ENCODE measurements at places on chromosomes 4 and X.
A peak's percentile ranks its signal among the peaks of the same experiment; 100 is the strongest.

DNA sequence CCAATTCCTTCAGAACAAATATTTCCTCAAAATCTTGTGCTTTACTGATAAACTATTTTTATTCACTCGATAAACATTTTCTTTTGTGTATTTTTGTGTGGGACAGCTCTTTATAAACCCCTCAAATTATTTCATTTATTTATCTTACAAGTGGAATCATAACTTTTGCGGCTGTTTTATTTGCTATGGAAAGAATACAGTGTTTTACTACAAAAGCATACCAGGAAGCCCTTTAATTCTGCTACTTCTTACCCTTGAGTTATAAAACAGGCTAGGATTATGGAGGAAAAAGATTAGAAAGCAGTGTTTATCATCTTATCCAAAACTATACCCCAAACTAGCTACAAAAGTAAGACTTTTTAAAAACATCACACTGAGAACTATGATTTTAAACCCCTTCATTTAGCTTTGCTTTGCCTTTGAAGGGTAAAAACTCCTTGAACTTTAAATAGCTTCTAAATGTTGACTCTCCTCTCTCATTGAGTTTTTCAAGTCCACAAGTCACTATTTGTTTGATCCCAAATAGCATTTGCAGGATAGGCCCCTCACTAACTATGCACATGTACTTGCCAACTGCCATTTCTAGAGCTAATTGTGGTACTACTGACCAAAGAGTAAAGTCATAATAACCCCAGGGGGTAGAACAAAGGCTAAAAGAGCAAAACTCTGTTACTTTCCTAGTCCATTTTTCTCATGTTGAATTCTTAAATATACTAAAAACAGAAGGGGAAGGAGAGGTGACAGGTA lies 45.8 kb upstream of the SGMS2 start:
- DNase-seq = no peak

GRCh38 chr4:168540086-168540485 lies 43.2 kb downstream of the PALLD start:
- DNase-seq = no peak

DNA sequence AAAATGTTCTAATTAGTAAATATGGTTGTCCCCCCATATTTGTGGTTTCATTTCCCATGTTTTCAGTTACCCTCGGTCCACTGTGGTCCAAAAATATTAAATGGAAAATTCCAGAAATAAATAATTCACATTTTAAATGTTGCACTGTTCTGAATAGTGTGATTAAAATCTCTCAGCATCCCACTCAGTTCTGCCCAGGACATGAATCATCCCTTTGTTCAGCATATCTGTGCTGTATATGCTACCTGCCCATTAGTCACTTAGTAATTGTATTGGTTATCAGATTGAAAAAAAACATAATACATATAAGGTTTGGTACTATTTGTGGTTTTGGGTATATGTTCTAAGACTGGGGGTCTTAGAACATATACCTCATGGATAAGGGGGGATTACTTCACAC lies 55.1 kb upstream of the NXF3 start:
- DNase-seq = no peak

- peak; percentile 4 for DNase-seq
Measured at GRCh38 chrX:63784902-63785707, at the start of gene ARHGEF9. Gene ARHGEF9, minus strand, starts transcription at chrX:63785214. Its CDS starts 69 bp downstream, at chrX:63785145.

DNA sequence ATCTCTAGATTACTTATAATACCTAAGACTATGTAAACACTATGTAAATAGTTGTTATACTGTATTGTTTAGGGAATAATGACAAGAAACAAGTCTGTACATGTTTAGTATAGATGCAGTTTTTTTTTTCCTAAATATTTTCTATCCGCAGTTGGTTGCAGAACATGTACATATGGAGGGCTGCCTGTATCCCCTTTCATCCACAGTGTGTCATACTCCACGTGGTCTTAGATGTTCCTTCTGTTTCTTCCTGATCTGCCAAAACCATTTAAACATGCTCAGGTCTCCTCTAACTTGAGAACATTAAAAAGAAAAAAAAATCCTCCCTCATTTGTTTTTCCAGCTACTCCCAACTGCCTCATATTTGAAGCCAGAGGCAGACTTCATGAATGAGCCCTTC lies 14.0 kb downstream of the OCIAD1 start:
- DNase-seq = no peak

GRCh38 chrX:38870361-38870895 lies 69.2 kb downstream of the MID1IP1 start:
- no peak for DNase-seq

- DNase-seq = no peak
Measured at GRCh38 chr4:118842055-118842454, 6.1 kb upstream of the SEC24D start.

GRCh38 chr4:80312124-80312523 lies 23.4 kb upstream of the CFAP299 start:
- DNase-seq = no peak

GRCh38 chr4:31343061-31343460 lies 622.9 kb downstream of the PCDH7 start:
- DNase-seq = no peak

- no peak for DNase-seq
Measured at GRCh38 chr4:86055898-86056297, 304.0 kb downstream of the MAPK10 start.
